ENCODE measurements at places on chromosomes 1 and 21.

DNA sequence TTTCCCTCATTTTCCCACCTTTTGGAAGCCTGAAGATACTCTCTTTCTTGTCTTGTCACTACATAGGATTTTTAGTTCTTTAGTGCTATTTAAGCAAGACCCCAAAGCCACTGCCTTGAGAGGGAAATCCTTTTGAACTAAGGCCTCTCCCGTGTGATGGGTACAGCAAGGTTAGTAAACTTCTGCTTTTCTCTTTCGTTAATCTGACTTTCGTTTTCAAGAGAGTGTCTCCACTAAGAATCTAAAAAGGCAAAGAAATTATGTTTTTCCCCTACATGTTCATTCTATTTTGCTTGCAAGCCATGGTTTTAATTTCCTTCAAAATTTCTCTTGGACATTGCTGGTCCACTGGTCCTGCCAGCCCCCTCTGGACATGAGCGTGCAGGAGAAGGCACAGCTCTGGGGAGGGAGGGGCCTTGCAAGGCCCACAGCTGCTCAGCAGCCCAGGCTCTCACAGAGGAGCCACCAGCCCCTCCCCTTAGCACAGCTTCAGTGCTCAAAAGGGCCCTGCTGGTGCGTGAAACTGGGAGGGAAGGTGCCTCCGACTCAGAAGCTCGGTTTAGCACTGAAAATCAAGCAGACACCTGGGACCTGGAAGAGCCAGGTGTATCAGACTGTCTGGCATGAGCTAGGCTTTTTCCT is 210.9 kb upstream of the GALNT2 start:
- no peak for DNase-seq

DNA sequence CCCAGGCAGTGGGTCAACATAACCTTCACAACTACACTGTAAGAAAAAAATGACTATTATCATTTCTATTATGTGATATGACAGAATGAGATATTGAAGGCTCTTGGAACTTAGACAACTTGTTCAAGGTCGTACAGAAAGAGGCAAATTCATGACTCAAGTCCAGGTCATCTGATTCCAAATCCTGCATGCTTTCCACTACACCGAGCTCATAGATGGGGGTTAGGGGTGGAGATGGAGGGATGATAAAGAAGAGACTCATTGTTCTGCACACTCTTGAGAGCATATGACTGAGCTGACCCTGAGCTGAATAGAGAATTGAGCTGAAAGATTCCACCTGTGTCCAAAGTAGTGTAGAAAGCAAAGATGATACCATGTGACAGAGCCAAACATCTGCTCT is 2.8 kb downstream of the FCRL6 start:
- no peak for DNase-seq

DNA sequence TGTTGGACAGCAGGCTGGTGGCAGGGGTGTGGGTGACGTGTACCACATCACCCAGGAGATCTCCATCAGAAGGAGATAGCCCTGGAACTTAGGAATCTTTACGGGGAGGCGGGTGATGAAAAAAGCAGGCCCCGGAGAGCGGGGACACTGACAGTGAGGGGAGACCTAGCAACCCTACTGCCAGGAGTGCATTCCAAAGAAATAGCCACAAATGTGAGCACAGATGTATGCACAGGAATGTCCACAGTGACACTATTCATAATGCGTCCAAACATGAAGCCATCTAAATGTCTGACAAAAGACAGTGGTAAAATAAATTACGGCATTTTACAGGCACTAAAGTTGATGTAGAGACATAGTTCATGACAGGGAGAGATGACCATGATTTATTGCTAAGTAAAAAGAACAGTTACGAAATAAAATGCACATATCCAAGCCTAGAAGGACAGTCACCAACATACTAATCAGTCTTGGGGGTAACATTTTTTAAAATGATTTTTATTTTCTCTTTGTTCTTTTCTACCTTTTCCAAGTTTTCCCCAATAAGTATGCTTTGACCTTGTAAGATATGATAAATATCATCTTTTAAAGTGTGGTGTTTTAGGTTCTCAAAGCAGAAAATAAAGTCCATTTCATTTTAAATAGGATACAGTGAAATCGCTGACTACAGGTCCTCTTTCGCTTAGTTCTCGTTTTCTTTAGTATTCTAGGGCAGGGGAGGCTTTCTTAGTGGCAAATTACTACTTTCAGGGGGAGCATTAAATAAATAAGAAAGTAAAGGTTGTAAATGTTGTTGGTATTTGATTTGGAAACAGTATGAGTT is 21.3 kb downstream of the CD247 start:
- no peak for DNase-seq

- DNase-seq: no peak
Observed at GRCh38 chr1:168803806-168804510, 75.0 kb upstream of the DPT start.

Data from NCI-H1930 (cell line).